Temporal lobe (tissue), 4 donors: ENCODE measurements at places on chromosomes 2 and 18. TPM values are rescaled to one million over a fixed set of nuclear protein-coding genes. Genes with fewer than 3 reads are reported as not detected.

The TPO gene
- not detected for total RNA-seq

The TMEM178A gene
- total RNA-seq: 23.4 TPM

The ATP8B1 gene
- total RNA-seq: 4.2 TPM

The SF3B1 gene
- 224 TPM for total RNA-seq

The APOB gene
- 0.25 TPM for total RNA-seq

The IL1R2 gene
- total RNA-seq: not detected

The ADCYAP1 gene
- total RNA-seq: 4.4 TPM

The IL1A gene
- total RNA-seq: not detected

The KLHL30 gene
- not detected for total RNA-seq

The ALPG gene
- total RNA-seq: not detected

The SERPINB12 gene
- total RNA-seq: not detected

The DHX57 gene
- total RNA-seq: 54.8 TPM

The SLC4A1AP gene
- total RNA-seq: 26.3 TPM

The CCDC88A gene
- total RNA-seq: 302 TPM

The IAH1 gene
- total RNA-seq: 49.2 TPM

The CCDC148 gene
- total RNA-seq: 16.7 TPM

The SNRNP27 gene
- 48.4 TPM for total RNA-seq

The GCFC2 gene
- 12.5 TPM for total RNA-seq

The ATG16L1 gene
- 24.8 TPM for total RNA-seq

The POTEI gene
- under 0.01 TPM for total RNA-seq

The RAPGEF4 gene
- 13.5 TPM for total RNA-seq

The UGT1A8 gene
- not detected for total RNA-seq

The LYG2 gene
- total RNA-seq: not detected

The CTAGE1 gene
- not detected for total RNA-seq

The PRKAG3 gene
- total RNA-seq: not detected

The METTL5 gene
- 29.7 TPM for total RNA-seq

The DCDC2C gene
- total RNA-seq: 0.49 TPM

The NMUR1 gene
- under 0.01 TPM for total RNA-seq

The GCG gene
- 0.49 TPM for total RNA-seq

The GKN2 gene
- 0.25 TPM for total RNA-seq

The SPEG gene
- total RNA-seq: 12.3 TPM

The TRIM43 gene
- not detected for total RNA-seq

The OTOS gene
- total RNA-seq: not detected

The TEX261 gene
- total RNA-seq: 18.4 TPM

The ARHGEF33 gene
- 2.7 TPM for total RNA-seq

The DLX1 gene
- total RNA-seq: 20.2 TPM

The CRYGC gene
- not detected for total RNA-seq

The LYPD6B gene
- total RNA-seq: 3.4 TPM

The PNPT1 gene
- total RNA-seq: 21.6 TPM

The VIT gene
- total RNA-seq: not detected

The C2orf66 gene
- 0.25 TPM for total RNA-seq

The ALPI gene
- total RNA-seq: not detected

The ERBB4 gene
- total RNA-seq: 99.1 TPM

The NR4A2 gene
- total RNA-seq: 6.1 TPM

The GPR39 gene
- total RNA-seq: 1.7 TPM

The CNGA3 gene
- 2.5 TPM for total RNA-seq

The IL36B gene
- not detected for total RNA-seq
